ENCODE measurements at places on chromosomes 3 and 15. TPM values are rescaled to one million over a fixed set of nuclear protein-coding genes. Genes with fewer than 3 reads are reported as not detected.

- no peak for DNase-seq
These were observed 108.1 kb upstream of the AADACL2 start for GRCh38 chr3:151625586-151625985.

GRCh38 chr3:126105691-126106187, 21.8 kb upstream of the SLC41A3 start:
- DNase-seq: no peak

DNA sequence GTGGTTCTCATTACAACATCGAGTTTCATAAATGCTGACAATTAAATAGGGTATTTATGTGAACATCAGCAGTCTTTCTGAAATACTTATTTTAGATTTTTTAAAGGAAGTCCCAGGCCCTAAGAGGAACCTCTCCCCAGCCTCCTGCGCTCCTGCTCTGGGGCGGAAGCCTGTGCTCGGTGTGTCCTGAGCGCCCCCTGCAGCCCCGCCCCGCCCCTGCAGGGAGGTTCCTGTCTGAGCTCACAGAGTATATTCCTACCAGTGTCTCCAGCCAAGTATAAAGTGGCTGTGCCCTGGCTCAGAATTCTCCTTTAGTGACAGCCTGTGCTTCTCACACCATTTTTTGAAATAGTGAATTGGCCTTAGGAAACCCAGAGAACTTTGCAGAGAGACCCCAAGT, 567.9 kb downstream of the GOLGA6L6 start:
- DNase-seq: no peak

CADPS gene
- 22.1 TPM for total RNA-seq

DNA sequence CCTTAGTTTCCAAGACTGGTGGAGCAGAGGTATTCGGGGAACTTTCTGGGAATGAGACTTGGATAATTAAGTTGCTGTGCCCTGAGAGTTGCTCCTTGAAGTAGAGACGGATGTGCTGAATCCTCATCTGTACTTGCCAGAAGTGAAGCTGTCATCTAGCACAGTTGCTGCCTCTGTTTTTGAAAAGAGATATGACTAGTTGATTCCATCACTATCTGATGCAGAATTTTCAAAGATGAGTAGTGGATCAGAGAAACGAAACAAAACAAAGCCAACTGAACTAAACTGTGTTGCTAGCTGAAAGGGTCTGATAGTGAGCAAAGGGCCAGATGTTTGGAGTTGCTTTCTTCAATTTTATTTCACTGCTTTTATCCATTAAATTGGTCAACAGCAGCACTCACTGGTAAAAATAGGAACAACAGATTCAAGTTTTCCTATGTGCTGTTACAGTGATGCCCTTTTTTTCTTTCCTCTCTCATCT, 52.7 kb downstream of the MITF start:
- no peak for DNase-seq

CPN2 gene
- total RNA-seq: not detected

SYNPR gene
- total RNA-seq: not detected

PLCB2 gene
- total RNA-seq: 3.1 TPM

CHRNA3 gene
- 0.52 TPM for total RNA-seq

- no peak for DNase-seq
These were observed 329.9 kb upstream of the AGTR1 start for GRCh38 chr3:148367756-148368155.

- DNase-seq: no peak
These were observed 292.5 kb downstream of the ZPLD1 start for GRCh38 chr3:102727340-102727739.

- DNase-seq: no peak
These were observed 422.2 kb downstream of the TBC1D5 start for GRCh38 chr3:17320266-17320665.

DNA sequence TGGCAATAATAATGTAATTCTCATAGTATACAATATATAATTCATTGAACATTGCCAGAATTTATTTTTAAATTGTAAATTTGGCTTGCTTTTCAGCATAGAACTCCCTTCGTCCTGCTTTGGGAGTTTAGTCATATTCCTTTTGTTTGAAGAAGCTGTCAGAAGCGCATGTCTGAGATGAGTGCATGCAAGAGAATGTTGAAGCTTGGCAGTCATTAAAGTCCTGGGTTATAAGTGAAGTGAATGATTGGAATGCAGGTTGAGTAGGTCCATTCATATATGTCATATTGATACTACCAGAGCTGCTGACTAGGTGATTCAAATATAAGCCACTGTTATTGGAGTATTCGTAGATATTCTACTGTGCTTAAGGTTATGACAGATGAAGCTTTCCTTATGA, 243.6 kb upstream of the MDFIC2 start:
- DNase-seq: no peak

- DNase-seq: no peak
These were observed 29.4 kb downstream of the EOGT start for GRCh38 chr3:68984011-68984530.

ZNF660 gene
- total RNA-seq: 2.1 TPM

EFL1 gene
- total RNA-seq: 33.0 TPM

DNA sequence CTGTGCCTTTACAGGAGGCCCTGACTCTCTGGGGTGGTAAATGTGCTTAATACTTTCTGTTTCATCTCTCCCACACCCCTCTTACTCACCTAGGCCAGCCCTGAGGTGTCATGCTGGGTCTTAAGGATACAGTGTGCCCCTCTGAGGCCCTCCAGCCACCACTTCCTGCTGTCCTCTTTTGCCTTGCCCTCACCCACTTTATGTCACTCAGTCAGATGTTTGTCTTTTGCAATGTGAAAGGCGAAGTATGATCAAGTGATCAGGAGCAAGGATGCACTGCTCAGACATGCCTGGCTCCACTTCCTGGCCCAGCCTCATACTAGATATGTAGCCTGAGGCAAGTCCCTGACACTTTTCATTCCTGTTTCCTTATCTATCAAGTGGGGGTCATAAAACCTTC, 339.0 kb upstream of the NR2E3 start:
- no peak for DNase-seq

GRCh38 chr3:187987187-187987586, 166.8 kb upstream of the LPP start:
- no peak for DNase-seq

DNA sequence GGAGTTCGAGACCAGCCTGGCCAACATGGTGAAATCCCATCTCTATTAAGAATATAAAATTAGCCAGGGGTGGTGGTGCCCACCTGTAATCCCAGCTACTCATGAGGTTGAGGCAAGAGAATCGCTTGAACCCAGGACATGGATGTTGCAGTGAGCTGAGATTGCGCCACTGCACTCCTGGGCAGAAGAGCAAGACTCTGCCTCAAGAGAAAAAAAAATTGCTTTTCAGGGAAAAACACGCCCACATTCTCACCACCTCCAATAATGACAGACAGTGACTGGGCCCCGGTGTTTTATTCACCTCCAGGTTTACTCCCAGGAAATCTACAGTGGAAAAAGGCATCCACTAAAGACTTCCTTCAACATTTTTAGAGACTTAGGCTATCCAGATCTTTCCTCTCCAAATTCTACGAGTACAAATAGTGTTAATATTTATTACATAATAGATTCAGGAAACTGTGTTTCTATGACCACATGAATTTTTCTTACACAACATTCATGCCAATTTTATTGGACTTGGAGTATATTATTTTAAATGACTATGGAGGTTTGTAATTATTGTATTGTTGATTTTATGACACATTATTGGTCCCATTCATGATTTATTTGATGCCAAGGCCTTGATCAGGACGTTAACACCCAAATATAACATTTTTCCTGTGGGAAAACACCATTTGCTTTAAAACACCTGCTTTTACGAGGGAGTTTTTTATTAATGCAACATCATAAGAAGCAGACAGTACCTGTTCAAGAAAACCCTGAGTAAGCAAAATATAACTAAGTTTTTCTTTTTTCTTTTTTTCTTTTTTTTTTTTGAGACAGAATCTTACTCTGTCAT, 26.6 kb downstream of the IGF2BP2 start:
- no peak for DNase-seq

GRCh38 chr3:159200176-159200575, 398.3 kb downstream of the MFSD1 start:
- no peak for DNase-seq

GRCh38 chr3:173044998-173045397, 96.0 kb downstream of the SPATA16 start:
- no peak for DNase-seq

DNA sequence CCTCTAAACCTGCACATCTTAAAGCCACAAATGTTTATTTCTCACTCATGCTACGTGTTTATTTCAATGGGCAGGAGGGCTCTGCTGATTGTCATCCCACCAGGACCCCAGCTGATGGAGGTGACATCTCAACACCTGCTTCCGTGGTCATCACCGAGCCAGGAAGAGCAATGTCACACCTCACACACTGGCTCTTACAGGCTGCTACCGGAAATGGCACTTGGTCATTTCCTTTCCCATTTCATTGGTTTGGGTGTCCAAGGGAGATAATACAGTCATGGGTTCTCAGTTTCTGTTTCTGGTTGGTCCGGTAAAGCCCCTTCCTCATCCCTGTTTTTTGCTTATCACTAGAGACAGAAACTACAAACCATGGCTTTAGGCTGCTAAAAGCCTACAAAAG, 41.9 kb downstream of the ABHD2 start:
- no peak for DNase-seq

EPHB3 gene
- total RNA-seq: 10.1 TPM

GPR149 gene
- not detected for total RNA-seq

DNA sequence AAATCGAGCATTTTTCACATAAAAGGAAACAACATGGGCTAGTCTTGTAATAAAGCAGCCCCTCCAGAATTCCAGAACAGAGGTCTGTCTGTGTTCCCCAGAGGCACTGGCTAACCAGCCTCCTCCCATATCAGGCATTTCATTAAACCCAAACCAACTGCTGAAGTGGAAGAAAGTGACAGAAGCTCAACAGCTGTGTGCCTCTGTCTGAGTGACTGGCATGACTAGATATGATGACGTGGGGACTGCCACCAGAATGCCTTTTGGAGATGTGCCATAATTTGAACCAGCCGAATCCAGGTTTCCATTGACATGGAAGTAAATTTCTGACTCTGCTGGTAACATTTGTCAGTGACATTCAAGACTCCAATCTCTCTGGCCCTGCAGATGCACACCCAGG, 8.7 kb downstream of the LIMD1 start:
- DNase-seq: no peak

DNA sequence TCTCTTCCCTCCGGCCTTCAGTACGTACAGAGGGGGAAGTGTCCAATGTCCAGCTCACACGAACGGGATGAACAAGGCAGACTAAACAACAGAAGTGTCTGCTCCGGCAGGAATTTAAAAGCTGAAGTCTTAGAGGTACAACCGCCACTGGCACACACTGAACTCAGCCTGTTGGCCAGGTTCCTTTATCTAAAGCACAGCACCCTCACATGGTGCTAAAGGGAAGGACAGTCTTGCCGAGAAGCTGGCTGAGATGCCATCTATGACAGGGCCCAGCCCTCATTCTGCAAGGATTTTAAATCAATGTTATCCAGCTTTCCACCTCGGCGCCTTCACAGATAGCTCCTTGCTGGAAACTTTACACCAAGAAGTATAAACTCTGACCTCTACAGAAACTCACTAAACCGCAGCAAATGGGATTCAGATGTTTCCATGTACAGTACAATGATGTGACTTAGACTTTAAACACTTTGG, 2.8 kb downstream of the ADAMTS17 start:
- peak; percentile 78 for DNase-seq

DNA sequence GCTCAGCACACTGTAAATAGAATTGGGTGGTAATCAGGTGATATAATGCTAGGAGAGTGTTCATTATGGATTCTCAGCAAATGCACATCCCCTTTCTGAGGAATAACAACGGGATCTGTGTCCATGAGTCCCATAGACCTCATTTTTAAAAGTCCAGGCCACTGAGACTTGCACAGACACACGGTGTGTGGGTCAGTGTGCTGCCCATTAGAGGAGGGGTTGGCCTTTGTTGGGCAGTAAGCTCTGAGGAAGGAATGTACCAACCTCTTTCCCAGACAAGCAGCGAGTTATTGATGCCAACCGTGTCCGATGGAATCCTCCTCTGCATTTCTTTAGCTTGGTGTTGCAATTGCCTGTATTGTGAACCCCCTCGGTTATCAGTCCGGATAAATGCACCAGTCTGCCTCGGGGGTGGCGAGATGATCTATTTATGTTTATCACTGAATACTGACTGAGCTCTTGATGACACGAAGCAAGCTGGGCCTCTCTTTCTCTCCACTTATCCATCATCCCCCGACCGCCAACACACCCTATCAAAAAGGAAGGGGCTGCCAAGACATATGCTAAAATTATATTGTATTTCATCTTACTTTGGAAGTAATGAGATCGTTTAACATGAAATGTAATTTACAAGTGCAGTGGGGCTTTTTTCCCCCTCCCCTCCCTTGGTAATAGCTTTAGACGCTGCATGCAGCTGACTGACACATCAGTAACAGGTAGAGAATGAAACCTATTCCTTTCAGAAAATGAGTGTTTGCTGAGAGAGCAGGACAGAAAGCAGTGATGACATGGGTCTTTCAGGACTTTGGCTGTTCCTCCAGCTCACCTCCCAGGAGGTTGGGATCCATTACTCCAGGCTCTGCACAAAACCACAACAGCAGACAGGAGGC, 126.6 kb upstream of the ST8SIA2 start:
- DNase-seq: no peak

GRCh38 chr15:45495588-45495987, 27.0 kb downstream of the SLC30A4 start:
- DNase-seq: no peak

DNA sequence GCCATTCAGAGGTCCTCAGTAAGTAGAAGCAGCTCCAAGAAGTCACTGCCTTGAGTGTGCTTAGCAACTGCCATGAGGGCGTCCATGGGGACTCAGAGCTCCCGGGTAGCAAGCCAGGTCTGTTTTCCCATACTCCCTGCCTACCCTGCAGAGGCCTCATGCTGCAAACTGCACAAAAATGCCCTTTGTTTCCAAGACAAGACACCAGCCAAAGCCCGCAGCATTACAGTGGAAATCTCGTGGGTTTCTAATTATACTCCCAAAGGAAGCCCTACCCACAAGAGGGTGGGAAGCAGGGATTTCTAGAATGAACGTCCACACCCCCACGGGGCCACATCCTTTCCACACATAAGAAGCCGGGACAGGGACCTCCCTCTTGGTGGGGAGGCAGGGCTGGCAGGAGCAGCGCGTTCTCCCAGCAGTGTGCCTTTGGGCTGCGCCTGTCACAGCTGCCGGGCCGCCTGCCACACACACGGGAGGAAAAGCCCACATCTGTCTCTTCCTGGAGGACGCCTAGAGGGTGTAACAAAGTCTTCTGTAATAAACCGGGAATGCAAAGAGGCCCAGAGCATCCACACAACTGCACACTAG, 31.1 kb downstream of the FAM174B start:
- DNase-seq: peak; percentile 77

DNA sequence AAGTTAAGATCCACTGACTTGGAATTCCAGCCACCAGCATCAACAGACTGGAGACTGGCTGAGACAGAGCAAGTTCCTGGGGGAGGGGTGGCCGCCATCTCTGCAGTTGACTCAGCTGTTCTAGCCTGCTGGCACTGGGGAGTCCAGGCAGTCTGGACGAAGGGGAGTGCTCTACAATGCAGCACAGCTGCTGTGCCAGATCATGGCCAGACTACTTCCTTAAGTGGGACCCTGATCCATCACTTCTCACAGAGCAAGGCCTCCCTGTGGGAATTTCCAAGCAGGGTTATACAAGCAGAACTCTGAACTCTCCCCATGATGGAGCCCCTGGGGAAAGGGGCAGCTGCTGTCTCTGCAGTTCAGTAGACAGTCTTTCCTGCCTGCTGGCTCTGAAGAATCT, 35.2 kb downstream of the PYGO1 start:
- DNase-seq: no peak

- DNase-seq: no peak
These were observed 38.8 kb downstream of the SMAD6 start for GRCh38 chr15:66740802-66741201.
